ENCODE measurements at places on chromosomes 4 and X.

DNA sequence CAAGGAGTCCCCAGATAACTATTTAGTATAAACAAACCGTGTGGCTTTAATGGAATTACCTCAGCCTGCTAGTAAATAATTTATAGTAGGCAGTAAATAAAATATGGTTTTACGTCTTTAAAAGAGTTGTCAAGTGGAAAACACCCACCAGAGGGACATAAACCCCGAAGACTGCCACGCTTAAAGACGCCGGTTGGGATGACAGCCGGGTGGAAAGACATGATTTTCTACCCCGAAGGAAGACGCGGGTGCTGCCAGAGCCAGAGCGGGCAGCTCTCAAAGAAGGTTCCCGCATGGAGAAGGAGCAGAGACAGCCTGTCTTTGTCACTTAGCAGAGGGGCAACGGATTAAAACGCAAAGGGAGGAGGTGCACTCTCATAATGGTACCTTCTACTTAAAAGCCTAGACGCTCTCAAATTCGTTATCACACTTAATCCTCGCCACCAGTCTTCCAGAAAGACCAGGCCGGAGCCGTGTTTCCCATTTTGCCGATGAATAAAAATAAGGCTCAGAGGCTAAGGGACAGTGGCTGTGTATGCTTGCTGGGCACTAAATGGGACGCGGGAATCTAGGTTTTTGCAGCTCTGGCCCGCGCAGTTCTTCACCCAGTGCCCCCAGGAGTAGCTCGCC lies 140.5 kb upstream of the ZIC3 start:
- no peak for DNase-seq

GRCh38 chr4:21512353-21512752 lies 436.2 kb downstream of the KCNIP4 start:
- no peak for DNase-seq

- no peak for DNase-seq
Measured at GRCh38 chr4:41446981-41447725, 90.8 kb upstream of the LIMCH1 start.

- DNase-seq = no peak
Measured at GRCh38 chr4:2266181-2266580, 4.3 kb upstream of the MXD4 start.

Data from activated CD4-positive, alpha-beta T cell treated with anti-CD3 and anti-CD28 coated beads, Interleukin-10, Interleukin-2, amounts not matched to agents 100 ng/mL and 50 ng/mL, durations not matched to agents 16 hours and 8 hours (primary cell).